ENCODE measurements at places on chromosomes 16 and 17.

- no peak for DNase-seq
Observed at GRCh38 chr17:43756201-43756600, 2.4 kb downstream of the SOST start.

DNA sequence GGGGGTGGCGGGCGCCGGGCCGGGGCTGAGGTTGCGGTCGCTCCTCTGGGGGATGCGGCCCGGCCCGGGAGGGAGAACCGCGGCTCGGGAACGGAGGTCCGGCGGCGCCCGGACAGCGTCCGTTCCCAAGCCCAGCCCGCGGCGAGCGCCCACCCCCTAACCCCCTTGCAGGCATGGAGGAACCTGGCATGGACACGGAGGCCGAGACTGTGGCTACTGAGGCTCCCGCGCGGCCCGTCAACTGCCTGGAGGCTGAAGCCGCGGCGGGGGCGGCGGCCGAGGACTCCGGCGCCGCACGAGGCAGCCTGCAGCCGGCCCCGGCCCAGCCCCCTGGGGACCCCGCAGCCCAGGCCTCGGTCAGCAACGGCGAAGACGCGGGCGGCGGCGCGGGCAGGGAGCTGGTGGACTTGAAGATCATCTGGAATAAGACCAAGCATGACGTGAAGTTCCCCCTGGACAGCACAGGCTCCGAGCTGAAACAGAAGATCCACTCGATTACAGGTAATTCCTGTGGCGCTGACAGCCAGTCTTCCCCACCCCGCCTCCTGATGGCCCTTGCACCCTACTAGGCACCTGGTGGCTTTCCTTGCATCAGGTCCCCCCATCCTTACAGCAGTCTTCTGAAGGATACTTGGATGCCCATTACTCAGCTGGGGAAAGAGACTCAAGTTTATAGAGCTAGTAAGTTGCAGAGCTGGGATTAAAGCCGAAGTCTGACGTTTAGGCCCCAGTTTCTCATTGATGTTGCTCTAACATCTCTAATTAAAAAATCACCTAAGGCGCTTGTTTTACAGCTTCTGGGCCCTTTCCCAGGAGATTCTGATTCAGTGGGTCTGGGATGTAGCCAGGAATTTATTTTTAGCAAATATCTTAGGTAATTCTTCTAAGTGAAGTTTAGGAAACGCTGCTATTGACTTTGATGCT, 514 bp downstream of the UBFD1 start:
- DNase-seq, result no peak

DNA sequence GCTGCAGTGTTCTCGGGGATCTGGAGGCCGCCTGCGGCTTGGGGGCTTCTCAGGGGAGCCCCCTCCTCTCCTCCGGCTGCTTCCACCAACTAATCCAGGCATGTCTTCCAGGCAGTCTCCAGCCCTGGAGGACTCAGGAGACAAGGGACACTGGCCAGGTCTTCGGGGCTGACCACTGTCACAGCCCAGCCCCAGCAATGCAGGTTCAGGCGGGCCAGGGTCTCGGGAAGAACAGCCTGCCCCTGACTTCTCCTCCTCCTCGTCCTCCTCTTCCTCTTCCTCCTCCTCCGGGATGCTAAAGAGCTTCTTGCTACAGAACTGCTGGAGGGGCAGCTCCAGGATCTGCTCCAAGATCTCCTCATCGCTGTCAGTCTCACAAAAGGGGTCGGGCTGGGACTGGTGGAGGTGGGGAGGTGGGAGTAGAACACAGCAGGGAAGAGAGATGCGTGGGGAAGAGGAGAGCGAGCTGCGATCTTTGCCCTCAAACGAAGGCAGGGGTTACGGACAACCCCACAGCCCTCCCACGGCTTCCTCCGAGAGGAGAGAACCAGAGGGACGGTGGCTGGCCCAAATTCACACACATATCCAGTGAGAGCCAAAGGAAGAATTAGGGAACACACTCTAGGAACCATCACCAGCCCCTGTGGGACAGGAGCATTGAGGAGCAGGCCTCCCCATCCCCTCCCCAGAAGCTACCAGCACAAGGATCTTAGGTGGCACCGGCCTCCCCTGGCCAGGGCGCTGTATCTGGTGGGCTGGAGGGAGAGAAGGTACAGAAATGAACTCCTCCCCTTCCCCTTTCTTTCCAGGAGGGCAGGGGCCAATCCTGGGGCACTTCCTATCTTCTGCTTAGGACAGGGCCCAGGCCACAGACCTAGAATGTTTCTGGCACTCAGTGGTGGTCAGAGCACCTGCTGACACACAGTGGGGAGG, 19.3 kb downstream of the TSPOAP1 start:
- no peak for DNase-seq

GRCh38 chr17:13540546-13540945, 61.2 kb downstream of the HS3ST3A1 start:
- DNase-seq, result no peak

DNA sequence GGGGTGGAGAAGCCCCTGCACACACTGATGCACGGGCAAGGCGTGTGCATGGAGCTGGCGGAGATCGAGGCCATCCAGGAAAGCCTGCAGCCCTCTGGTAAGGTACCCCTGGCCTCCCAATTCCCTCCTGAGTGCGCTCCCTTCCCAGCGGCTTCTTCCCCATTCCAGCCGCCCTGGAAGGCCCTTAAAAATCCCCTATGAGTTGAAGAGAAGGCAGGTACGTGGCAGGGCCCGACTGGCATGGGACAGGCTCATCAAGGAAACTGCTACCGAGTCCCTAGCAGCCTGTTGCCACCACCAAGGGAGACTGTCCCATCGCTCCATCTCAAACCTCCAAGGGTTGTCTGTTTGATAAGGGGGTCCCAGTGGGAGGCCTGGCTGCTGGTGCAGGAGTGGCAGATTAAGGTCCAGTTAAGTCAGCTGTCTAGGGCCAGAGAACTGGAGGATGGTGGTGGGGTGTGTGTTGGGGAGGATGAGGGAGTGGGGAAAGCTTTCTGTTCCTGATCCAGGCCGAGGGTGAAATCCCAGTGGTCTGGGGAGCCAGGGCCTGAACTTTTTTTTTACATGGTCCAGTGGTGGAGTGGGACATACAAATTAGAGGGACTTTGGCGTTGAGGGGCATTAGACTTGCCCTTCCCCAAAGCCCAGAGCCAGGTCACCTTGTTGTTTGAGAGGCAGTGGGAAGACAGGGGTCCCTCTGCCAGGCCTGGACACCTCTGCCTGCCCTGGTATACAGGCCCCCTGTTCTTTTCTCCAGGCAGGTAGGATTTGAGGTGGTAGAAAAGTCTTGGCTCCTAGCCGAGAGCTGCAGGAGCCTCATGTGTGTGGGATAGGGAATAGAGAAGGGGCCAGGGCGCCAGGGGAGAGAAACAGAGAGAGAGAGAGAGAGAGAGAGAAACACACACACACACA, 994 bp downstream of the IGFBP4 start:
- DNase-seq, result no peak

DNA sequence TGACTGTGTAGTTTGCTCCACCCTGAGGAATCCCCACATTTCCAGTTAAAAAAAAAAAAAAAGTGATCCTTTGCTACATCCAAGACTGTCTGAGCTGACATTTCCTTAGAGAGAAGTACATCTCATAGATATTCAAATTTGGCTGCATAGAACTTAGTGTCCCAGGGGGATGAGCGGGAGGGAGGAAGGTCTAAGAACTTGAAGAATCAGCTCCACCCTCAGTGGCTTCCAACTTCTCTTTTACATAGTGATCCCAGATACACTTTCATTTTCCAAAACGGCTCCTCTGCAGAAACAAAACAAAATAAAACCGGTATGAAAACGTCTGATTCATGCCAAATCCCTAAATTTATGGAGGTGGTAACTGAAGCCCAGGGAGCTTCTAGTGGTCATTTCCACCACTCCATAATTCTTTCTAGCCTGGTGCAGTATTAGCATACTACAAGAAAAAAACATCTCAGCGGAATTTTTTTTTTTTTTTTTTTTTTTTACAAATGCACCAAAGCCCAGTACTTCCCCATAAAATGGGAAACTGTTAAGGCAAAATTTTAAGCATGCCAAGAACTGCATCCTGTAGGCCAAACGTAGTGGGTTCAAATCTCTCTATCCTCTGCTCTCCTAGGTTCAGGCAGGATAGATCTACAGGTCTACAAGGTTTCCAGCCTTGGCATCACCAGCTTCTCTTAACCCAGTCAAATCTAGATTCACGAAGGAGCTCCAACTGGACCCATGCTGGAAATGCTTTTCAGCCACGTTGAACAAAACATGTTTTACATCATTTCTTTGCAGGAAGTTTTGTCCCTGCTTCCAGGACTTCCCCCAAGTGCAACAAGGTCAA, 29.3 kb downstream of the MAF start:
- no peak for DNase-seq

DNA sequence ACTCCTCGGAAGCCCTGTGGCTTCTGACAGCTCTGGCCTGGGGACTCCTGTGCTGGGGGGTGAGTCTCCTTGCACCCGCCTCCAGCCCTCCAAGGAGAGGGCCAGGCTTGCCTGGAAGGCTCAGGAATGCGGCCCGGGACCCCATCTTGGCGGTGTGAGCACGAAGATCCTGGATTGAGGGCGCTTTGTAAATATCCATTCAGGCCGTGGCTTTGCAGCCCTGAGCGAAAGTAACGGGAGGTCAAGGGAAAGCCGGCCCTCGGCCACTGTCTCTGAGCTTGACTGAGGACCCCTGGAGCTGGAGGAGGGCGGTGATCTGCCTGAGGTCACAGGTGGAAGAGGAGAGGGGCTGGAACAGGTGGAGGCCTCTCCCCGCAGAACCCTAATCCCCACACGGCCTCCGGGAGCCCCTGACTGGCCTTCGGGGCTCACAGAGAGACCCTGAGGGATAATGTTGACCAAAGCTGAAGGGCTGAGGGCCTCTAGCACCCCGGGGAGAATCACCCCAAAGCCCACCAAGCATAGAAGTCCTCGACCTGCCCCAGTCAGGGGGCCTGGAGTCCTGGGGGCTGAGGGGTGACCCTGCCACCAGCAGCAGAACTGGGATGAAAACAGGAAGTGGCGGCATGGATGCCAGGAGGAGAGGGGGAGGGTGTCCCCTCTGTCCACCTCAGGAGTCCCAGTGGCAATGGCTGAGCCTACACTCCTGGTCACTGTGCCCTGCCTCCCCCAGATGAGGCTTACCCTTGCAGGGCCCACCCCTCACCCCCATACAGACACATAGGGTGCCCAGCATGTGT, 8.3 kb upstream of the RASD1 start:
- no peak for DNase-seq

- no peak for DNase-seq
Observed at GRCh38 chr16:3576211-3576610, 992 bp downstream of the NLRC3 start.

- no peak for DNase-seq
Observed at GRCh38 chr16:22214889-22215288, 8.8 kb downstream of the EEF2K start.

- peak; percentile 79 for DNase-seq
Observed at GRCh38 chr16:66934138-66934838, at the start of gene CIAO2B. Gene CIAO2B (minus strand): TSS chr16:66934402. CDS start chr16:66934364, 38 bp downstream.

- peak; percentile 25 for DNase-seq
Observed at GRCh38 chr17:27471321-27472269, 15.3 kb downstream of the KSR1 start.

GRCh38 chr17:78263063-78263735, 31.8 kb downstream of the TMEM235 start:
- no peak for DNase-seq

DNA sequence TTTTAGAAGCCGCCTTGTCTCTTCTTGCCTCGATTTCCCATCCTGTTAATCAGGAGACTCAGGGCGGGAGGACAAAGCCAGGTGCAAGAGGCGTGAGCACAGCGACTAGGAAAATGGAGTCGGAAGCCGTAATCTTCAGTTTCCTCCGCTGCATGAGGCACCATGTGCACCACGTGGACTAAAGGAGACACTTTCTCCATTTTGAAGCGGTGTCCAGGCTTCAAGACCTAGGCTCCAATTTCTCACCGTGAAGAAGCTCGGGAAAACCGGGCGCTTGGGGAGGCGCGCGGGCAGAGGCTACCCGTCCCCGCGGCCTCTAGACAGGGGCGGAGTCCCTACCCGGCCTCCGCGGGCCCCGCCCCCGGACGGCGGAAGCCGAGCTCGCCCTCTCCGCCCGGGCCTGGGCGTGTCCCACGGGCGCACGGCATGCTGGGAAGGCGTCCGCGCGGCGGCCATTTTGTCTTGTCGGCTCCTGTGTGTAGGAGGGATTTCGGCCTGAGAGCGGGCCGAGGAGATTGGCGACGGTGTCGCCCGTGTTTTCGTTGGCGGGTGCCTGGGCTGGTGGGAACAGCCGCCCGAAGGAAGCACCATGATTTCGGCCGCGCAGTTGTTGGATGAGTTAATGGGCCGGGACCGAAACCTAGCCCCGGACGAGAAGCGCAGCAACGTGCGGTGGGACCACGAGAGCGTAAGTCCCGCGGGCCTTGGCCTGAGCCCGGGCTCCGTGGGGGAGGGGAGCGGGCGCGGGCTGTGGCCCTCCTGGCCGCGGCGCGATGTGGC, at the start of gene LUC7L3:
LUC7L3 (plus strand) TSS at position 460 of the 780 bp plus-strand sequence; CDS start at position 590, 130 bp downstream.
- DNase-seq, result peak; percentile 88

DNA sequence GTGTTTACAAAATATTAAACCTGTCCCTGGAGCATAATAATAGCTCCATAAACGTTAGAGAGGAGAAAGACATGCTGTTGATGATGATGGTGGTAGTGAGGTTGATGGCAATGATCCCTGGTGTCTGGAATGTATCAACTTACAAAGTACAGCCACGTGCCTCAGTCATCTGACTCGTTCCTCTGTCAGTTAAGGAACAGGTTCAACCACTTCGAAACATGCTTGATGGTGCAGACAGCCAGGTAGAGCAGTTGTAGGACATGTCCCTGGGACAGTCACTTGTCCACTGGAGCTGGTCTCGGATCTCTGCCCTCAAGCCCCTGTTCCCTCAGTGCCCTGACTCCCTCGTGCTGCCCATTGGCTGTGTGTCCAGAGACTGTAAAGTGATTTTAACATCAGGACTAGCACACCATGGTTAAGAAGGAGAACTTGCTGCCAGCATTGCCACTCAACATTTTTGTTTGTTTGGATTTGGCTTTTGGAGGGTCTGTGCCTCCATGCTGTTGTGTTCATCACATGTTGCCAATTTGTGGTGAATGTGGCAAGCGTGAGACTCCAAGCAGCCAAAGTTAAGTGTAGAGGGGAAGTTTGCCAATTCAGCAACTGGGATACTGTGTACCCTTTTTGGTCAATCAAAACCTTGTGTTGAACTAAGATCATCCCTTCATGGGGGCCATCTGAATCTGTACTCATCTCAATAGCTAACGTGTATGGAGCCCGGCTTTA, 16.3 kb upstream of the SALL1 start:
- DNase-seq, result no peak

DNA sequence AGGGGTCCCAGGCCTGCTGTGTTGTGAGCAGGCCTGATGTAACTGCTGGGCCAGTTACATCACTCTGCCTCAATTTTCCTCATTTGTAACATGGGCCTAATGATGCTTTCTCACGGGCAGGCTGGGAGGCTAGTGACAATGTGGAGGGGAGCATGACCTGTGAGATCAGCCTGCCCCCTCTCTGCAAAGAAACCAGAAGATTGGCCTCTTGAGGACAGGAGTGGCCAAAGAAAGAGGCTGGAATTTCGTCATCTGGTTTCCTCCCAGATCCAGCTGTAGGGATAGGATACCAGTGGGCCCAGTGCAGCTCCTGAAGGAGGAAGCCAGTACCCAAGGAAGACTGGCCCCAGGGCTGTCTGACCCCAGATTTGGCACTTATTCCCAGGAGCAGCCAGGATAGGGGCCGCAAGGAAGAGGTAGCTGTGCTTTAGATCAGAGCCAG, 615 bp upstream of the SREBF1 start:
- no peak for DNase-seq

- DNase-seq, result no peak
Observed at GRCh38 chr17:73542323-73542722, 101.9 kb downstream of the SDK2 start.

Data from stimulated activated CD8-positive, alpha-beta memory T cell treated with anti-CD3 and anti-CD28 coated beads, Interleukin-7, amount 100 ng/mL, for 1 hour (primary cell).